Inflammatory macrophage treated with lipopolysaccharide for 1 hour (primary cell): ENCODE measurements at places on chromosomes 2 and 18.
A peak's percentile ranks its signal among the peaks of the same experiment; 100 is the strongest.

- DNase-seq = no peak
Measured at GRCh38 chr2:86518481-86518880, 44.8 kb downstream of the CHMP3 start.

GRCh38 chr2:129006135-129006886 lies 687.6 kb upstream of the HS6ST1 start:
- no peak for DNase-seq

DNA sequence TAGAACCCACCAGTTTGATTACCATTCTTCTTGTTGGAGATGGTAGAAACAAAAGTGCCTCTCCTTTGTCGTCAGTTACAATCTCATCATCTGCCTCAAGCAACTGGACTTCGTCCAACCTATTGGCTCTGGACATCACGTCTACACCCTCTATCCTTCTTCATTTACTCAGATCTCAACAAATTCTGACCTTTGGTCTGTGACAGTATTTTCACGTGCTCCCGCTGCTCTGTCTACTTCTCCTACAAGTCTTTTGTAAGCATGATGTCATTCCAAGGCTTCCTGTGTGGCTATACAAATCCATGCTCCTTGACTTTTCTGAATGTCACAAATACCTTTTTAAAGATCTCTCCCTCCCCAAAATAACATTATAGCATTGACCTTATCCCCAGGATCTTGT lies 43.0 kb upstream of the PID1 start:
- DNase-seq = peak; percentile 63

GRCh38 chr2:96153291-96153713 lies 8.1 kb upstream of the DUSP2 start:
- no peak for DNase-seq

DNA sequence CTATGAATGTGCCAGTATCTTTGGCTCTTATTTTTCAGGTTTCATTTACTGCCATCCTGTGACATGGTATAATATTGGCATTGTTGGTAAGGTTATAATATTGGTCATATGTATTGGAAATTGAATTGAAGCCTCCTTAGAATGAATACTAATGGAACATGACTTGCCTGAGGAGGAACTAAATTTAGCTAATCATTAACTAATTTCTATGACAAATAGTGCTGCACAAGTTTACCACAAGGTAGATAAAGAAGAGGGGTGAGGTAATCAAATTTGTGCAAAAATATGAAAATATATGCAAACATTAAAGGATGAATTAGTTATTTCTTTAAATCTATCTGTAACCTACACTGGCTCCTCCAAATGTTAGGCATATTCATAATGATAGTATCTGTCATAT lies 43.2 kb upstream of the ORC2 start:
- DNase-seq = no peak

- peak; percentile 45 for DNase-seq
Measured at GRCh38 chr18:7272311-7273049, 41.6 kb downstream of the LRRC30 start.

DNA sequence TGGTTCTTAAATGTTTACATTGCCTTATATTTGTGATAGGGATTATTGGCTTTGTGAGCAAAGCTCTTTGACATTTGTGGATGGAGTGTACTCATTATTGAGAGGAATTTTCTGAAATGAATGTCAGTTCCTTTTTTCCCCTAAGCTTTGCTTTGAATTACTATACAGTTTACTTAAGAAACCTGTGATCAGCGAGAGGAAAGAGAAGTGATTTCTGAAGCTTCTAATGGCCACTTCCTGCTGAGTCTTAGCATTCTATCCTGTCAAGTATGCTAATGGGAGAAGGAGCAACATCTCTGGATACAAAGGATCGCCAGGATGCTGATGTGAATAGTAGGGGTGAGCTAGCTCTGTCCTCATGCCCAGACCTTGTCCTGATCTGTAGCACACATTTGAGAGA lies 47.8 kb upstream of the MGAT5 start:
- DNase-seq = peak; percentile 59

DNA sequence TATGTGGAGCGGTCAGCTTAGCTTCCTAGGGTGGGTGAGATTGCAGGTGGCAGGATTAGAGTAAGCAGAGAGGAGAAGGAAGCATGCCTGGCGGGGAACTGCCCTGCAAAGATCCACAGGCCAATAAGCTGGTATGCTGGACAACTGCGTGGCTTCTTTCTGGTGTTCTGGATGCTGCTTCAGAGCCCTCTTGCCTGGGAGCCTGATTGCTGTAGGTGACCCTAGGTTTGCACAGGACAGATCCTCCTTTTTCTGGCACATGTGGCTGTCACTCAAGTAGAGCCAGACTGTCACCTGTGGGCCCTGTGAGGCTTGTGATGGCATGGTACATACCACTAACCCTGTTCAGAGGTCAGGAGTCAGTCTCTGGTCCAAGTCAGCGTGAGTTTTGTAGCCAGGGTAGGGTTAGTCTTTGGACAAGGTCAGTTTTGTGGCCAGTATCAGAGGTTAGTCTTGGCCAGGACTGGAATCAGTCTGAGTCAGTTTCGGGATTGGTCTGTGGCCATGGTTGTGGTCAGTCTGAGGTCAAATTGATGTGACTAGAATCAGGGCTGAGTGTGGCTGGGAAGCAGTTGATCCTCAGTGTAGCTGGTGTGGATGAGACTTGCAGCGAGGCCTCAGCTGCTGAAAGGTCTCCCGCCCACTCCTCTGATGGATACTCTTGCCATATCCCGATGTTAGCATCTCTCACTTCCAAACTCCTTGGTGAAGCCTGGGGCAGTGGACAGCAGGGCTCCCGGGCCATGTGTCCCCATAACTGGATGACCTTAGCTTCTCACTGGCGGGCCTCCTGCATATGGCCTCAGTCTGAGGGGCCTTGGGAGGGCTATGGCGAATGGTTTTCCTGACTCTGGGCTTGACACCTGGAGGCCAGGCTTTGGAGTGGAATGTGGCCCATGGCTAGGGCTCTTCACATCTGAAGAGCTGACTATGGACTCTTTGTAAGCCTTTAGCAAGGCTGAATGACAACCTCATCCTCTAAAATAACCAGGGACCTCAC lies 260.5 kb downstream of the DYSF start:
- DNase-seq = no peak

DNA sequence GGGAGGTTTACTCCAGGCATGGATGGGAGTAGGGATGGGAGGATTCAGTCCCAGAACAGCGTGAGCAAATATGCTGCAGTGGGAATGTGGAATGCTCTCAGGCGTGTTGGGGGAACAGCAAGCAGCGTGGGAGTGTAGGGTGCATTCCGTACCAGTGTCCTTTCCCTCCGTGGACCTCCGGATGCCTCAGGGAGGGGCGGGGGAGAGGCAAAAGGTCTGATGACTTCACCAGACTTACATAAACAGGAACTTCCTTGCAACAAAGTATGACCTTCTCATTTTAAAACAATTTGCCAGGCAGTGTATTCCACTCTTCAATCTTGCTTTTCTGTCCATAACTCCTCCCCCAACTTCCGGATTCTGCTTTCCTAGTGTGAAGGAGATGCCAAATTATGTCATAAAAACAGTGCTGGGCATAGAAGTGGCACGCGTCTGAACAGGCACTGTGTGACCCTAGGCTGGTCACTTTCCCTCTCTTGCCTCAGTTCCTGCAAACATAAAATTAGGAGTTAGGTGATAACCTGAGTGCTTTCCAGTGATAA lies 36.9 kb downstream of the RPL37A start:
- peak; percentile 76 for DNase-seq

DNA sequence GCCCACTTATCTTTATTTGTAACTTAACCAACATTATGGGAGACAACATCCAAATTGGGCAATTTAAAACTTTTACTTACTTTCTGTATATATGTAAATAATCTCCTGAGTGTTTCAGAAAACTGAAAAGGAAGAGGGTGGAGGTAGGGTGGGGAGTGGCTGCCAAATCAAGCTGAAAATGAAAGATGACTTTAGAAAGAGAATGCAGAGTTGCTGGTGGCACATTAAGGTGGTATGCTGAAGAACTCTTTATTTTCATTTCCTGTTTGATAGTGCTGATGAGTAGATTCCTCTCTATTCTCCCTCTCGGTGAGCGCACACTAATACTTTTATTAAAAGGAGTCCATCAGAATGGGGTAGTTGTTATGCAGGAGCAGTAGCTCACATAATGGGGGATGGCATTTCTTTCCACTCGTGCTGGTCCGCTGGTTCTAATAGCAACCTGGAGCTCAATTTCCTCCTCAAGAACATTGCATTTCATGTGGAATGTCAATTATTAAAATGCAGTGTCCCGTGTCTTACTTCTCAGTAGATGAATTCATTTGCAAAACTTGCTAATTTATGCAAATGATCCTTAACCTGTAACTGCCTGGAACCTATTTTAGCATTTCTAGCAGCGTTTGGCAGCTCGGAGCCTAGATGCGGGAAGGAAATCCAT lies 466.9 kb upstream of the HNRNPA3 start:
- no peak for DNase-seq

- DNase-seq = no peak
Measured at GRCh38 chr18:13436576-13436975, 218.0 kb downstream of the LDLRAD4 start.

- DNase-seq = no peak
Measured at GRCh38 chr18:34467058-34467457, 242.3 kb upstream of the NOL4 start.

GRCh38 chr2:201116959-201117734 lies 1.2 kb downstream of the CFLAR start:
- peak; percentile 81 for DNase-seq

GRCh38 chr2:224927011-224927410 lies 115.3 kb downstream of the DOCK10 start:
- DNase-seq = no peak

GRCh38 chr18:58611395-58612131 lies 17.3 kb downstream of the ALPK2 start:
- DNase-seq = no peak

DNA sequence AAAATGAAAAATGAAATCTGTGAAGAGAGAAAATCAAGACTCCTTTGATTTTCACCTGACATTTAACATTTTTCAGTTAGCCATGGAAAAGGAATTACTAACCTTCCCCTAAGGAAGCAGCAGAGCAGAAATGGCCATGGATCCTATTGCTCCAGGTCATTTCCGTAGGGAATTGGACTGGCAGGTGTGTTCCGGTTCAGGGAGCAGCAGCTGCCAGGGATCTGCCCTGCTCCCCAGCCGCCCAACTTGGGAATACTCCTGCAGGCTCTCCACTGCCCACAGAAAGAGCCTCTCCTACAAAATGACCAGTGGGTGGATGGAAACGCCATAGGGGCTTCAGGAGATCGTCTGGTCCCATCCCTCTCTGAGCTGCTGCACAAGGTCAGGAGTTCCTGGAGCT lies 86.0 kb upstream of the MAPK4 start:
- DNase-seq = no peak

DNA sequence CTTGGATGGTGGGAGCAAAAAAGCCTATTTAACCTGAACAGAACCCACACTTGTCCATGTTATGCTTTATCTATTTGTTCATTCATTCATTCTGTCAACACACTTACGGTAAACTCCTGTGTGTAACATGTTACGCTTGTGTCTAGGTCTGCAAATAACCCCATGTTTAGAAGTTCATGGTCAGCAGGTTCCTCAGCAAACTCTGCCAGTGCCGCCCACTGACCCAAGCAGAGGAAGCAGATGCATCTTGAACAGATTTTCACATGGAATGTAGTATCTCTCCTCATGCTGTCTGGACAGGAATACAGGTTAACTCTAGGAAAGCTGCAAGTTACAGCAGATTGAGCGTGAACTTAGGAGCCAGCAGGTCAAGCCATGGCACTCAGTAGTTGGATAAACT lies 213.7 kb upstream of the COPS8 start:
- DNase-seq = no peak

- no peak for DNase-seq
Measured at GRCh38 chr2:26173776-26174482, 1.0 kb downstream of the GAREM2 start.

DNA sequence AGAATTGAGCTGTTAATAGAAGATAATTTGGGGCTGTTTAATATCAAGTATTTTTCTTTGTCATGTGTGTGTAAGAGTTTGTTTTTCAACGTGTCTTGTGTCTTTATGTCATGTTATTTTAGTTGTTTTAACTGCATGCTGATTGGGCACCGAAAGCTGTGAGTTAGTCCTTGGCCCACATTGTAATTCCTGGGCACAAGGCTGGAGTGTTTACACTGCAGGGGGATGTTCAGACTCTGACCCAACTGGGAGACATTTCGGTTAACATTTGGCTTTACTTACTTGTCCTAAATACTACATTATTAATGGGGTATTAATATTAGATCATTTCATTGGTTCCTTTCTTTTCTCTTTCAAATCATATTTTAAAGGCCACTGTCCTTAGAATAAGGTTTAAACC lies 381.0 kb downstream of the OSR1 start:
- no peak for DNase-seq

DNA sequence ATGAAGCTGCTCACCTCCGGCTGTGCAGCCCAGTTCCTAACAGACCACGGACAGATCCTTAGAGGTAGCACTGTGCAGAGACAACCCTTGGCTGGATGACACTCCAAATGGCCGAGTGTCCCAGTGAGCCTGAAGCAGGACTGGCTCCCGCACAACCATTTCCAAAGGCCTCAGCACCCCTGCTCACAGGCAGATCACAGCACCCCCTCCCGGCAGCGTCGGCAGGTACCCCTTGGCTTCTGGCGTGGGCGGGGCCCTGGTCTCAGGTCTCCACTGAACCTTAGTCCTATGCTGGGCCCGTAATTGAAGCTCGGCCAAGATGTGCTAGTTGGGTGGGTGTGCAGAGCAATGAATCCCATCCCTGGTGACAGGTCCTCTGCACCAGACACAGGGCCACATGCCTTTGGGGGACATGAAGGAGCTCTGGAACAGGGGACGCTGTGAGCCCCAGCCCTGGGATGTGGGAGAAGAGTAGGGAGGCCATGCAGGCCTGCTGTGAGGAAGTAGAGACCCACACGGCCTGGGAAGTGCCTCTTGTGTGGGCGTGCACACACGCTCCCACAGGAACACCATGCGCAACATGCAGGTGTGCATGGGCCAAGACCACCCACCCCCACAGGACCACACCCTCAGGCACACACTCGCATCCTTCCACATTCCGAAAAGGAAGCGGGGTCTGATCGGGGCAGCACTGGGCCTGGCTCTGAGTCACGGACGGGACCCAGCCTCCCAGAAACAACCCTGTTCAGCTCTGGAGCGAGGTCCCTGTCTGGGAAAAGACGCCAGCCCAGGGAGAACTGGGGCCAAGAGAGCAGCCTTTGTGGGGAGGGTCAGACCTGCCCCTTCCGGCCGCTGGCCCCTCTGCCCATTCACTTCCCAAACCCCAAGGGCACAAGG lies 2.8 kb downstream of the DUSP2 start:
- DNase-seq = no peak

- DNase-seq = peak; percentile 72
Measured at GRCh38 chr18:35502052-35502451, 4.3 kb upstream of the INO80C start.
